ENCODE measurements at places on chromosomes 12 and 14.

DNA sequence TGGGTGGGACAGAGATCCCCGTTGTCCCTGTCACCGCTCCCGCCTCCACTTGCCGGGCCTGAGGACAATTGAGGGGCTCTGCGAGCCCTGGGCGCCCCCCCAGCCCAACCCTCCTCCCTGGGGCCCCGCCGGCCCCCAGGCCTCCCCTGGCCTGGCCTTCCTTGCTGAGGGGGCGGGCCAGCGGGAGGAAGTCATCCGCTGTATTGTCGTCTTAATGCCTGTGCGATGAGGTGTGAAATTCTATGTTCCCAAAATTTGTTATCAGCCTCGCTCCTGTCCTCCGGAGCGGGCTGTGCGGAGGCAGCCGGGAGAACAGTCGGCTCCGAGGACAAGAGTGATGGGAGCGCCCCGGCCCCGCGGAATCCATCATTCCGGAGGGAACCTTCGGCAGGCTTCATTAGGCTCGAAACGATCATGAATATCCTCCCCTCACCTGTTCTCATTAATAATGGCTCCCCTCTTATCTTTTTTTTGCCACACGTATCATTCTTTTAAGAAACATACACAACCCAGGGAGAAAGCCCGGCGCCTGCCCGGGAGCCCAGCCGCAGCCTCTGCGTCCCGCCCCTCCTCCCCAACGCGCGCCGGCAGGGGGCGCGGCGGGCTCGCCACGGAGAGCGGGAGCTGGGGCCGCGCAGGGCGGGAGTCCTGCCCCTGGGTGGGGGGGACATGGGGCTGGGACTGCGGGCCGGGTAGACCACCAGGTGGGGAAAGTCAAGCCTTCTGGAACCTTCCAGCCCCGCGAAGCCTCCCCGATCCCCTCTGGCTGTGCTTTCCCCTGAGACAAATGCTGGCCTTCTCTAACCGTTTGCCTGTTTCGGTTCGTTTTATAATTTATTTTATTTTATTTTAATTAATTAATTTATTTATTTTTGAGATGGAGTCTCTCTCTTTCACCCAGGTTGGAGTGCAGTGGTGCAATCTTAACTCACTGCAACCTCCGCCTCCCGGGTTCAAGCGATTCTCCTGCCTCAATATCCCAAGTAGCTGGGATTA lies 17.1 kb upstream of the DLK1 start:
- H3K4me3 ChIP-seq = no peak overlapping the region
- H3K27ac ChIP-seq = no peak overlapping the region
- H3K27me3 ChIP-seq = no peaks in the 10 kb centered on the region
- H3K4me1 ChIP-seq = no peaks in the 10 kb centered on the region
- no peak for DNase-seq
- H3K36me3 ChIP-seq = no peaks in the 10 kb centered on the region

DNA sequence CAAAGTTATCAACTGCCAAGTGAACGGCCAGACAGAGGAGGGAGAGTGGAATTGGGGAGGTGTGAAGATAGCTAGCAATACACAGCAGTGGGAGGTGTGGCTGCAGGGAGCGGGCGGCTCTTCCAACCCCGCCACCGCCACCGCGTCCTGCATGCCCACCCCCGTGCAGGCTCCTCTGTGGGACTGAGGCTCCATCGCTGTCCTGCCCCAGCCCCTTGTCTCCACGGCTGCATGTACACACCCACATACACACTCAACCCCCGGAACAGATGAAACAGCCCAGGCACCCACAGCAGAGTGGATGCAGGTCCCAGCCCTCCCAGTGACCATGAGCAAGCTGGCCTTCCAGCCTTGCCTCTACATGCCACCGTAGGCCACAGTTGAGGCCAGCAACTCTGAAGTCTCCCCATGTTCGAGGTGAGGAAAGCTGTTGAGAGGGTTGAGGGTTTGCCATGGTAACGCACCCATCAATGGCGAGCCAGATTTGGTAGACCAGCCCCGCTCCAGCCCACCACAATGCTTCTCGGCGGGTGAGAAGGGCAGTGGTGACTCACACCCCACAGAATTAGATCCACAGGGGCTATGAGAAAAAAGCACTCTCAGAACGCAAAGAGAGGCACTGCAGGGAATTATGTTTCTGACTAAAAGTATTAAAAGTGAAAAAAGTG lies 39.3 kb downstream of the PITPNM2 start:
- H3K4me1 ChIP-seq = peaks cover 42% of the 10 kb centered on the region
- no peak for DNase-seq
- H3K36me3 ChIP-seq = no peaks in the 10 kb centered on the region
- H3K27ac ChIP-seq = no peak overlapping the region
- no peaks in the 10 kb centered on the region for H3K27me3 ChIP-seq
- no peak overlapping the region for H3K4me3 ChIP-seq

DNA sequence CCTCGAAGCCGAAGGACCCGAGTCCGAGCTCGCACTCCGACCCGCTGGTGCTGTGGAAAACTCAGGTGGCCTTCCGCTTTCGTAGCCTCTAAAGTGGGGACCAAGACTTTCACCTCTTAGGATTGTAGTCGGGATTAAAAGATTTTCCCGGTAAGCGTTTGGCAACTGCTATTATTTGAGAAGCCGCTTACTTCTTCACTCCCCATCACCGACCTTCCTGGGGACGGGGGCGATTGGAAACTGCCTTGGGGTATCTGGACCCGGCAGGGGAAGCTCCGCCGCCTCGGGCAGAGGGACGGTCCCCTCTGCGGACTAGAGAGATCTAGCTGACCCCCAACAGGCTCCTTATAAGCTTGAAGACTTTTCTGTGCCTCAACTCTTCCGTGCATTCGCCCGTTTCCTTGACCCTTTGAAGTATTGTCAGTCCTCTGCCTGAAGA lies 659 bp downstream of the TRAFD1 start:
- DNase-seq = no peak
- H3K36me3 ChIP-seq = no peaks in the 10 kb centered on the region
- H3K4me1 ChIP-seq = peaks cover 57% of the 10 kb centered on the region
- H3K27ac ChIP-seq = peak overlapping the region; percentile 86
- H3K27me3 ChIP-seq = no peaks in the 10 kb centered on the region

- peaks cover 5% of the 10 kb centered on the region for H3K4me1 ChIP-seq
- no peak overlapping the region for H3K27ac ChIP-seq
- peaks cover 12% of the 10 kb centered on the region for H3K36me3 ChIP-seq
- no peak overlapping the region for H3K4me3 ChIP-seq
- no peaks in the 10 kb centered on the region for H3K27me3 ChIP-seq
Measured at GRCh38 chr14:58315606-58316005, 17.3 kb downstream of the ARID4A start.

DNA sequence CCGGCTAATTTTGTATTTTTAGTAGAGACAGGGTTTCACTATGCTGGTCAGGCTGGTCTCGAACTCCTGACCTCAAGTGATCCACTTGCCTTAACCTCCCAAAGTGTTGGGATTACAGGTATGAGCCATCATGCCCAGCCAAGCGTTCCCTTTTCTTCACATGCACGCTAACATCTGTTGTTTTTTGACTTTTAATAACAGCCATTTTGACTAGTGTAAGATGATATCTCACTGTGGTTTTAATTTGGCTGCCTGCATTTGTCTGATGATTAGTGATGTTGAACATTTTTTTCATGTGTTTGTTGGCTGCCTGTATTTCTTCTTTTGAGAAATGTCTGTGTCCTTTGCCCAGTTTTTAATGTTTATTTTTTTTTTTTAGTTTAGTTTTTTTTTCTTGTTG lies 10.2 kb upstream of the YARS2 start:
- DNase-seq = no peak
- H3K27me3 ChIP-seq = no peaks in the 10 kb centered on the region

DNA sequence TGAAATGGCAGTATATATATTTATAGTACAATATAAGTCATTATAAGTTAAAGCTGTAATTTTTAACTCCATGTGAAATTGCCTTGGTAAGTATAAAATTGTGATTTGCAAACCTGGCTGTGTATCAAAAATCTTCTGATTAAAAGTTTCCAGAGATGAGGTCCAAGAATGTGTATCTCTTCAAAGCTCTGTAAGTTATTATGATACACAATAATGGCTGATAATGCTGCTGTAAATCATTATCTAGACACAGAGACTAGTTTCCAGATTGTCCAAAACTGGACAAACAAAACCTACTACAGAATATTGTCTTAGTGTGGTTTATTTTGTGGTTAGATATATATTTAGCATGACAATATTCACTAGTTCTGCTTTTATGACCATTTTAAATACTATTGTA lies 514.8 kb downstream of the SLC6A15 start:
- no peak for DNase-seq
- H3K27me3 ChIP-seq = no peaks in the 10 kb centered on the region
- H3K4me1 ChIP-seq = no peaks in the 10 kb centered on the region
- H3K36me3 ChIP-seq = no peaks in the 10 kb centered on the region
- no peak overlapping the region for H3K4me3 ChIP-seq

- no peaks in the 10 kb centered on the region for H3K36me3 ChIP-seq
- no peak overlapping the region for H3K27ac ChIP-seq
- no peaks in the 10 kb centered on the region for H3K27me3 ChIP-seq
- DNase-seq = no peak
- no peak overlapping the region for H3K4me3 ChIP-seq
Measured at GRCh38 chr12:47388712-47389111, 309.0 kb upstream of the AMIGO2 start.

DNA sequence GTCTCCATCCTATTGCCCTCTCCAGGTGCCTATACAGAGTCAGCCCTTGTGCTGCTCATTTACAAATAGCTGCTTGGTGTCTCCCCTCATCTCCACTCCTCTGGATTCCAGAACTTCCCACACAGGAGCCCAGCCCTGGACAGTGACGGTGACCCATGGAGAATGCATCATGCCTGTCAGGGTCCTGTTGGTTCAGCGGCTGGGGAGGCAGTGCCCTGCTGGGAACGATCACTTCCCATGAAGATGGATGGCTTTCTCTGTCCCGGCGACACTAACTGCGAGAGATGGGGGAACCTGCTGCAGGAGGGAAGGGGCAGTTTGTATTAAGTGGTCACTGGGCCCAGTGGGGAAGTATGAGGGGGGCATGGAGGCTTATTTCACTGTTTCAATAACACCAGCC lies 395.0 kb upstream of the TBX3 start:
- no peaks in the 10 kb centered on the region for H3K27me3 ChIP-seq
- no peaks in the 10 kb centered on the region for H3K36me3 ChIP-seq
- H3K27ac ChIP-seq = no peak overlapping the region
- DNase-seq = no peak
- no peaks in the 10 kb centered on the region for H3K4me1 ChIP-seq

DNA sequence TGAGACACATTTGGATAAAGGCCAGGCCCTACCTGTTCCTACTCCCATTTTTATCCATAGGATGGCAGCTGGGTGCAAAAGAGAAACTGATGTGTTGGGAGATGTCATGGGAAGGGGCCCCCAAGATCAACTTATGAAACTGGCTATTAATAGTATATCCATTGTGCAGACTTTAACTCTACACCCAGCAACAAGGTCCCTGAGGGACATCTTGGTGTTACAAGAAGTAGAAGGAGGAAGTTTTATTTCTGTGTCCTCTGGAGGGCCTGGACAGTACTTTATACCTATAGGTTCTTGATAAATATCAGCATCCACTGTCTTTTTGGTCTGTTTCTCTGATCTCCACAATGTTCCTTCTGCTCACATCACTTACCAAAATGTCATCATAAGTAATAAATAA lies 84.6 kb downstream of the BTG1 start:
- DNase-seq = no peak
- no peak overlapping the region for H3K4me3 ChIP-seq
- no peaks in the 10 kb centered on the region for H3K36me3 ChIP-seq
- peaks cover 50% of the 10 kb centered on the region for H3K4me1 ChIP-seq
- no peak overlapping the region for H3K27ac ChIP-seq

DNA sequence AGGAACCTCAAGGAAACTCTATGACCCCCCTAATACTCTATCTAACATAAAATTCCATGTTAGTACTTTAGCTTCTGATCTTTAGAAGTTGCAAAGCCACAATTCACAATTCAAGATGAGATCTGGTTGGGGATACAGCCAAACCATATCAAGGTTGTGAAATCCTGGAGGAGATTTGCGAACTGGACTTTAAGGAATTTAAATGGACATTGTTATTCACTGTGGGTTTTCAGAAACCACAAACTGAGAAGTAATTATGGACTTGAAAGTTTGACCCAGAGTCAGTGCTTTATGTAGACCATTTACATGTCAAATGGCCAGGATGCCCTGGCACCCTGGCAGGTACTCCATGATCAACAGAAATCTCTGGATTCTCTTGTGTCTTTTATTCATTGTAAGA lies 14.2 kb upstream of the CDKL1 start:
- H3K36me3 ChIP-seq = no peaks in the 10 kb centered on the region
- H3K4me3 ChIP-seq = no peak overlapping the region
- no peaks in the 10 kb centered on the region for H3K27me3 ChIP-seq
- DNase-seq = no peak
- no peak overlapping the region for H3K27ac ChIP-seq

GRCh38 chr12:97923546-97923945 lies 460.9 kb downstream of the RMST start:
- H3K4me1 ChIP-seq = no peaks in the 10 kb centered on the region
- H3K36me3 ChIP-seq = no peaks in the 10 kb centered on the region
- no peak for DNase-seq
- no peak overlapping the region for H3K4me3 ChIP-seq
- no peak overlapping the region for H3K27ac ChIP-seq

DNA sequence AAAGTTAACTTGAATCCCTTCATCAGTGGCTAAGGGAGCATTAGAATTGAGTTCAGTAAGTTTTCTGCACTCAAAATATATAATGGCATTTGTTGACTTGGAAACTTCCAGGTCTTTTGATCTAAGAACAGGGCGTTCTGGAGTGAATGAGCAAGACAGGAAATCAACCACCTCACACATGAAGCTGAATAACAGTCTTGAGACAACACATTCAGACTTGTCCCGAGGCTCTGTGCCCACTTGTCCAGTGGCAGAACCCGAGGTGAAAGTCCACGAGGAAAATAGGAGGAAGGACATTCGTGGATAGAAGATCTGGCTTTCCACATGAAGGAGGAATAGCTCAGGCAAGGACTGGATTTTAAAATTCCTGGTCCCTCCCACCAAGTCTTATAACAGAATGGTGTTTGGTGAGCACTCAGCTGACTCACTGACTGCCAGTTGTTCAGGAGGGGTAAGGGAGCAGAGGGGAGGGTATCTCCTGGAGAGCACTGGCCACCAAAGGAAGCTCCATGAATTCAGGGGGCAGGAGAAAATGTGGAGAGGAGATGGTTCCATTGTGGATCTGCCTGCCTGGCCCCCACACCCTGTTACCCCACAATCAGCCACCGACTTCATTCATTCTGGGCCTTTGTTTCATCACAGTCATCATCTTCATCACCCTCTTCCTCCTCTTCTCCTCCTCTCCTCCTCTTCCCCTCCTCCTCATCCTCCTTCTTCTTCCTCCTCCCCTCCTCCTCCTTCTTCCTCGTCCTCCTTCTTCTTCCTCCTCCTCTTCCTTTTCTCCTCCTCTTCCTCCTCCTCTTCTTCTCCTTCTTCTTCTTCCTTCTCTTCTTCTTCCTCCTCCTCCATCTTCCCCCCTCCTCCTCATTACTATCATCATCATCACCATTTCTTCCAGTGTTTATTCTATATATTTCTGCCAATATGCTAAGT lies 620.1 kb downstream of the MED13L start:
- no peak for DNase-seq
- H3K27me3 ChIP-seq = no peaks in the 10 kb centered on the region
- no peaks in the 10 kb centered on the region for H3K36me3 ChIP-seq
- no peak overlapping the region for H3K27ac ChIP-seq
- no peak overlapping the region for H3K4me3 ChIP-seq

All from CD4-positive, alpha-beta memory T cell (primary cell).